ENCODE measurements at places on chromosomes 2 and 18.
A peak's percentile ranks its signal among the peaks of the same experiment; 100 is the strongest.

DNA sequence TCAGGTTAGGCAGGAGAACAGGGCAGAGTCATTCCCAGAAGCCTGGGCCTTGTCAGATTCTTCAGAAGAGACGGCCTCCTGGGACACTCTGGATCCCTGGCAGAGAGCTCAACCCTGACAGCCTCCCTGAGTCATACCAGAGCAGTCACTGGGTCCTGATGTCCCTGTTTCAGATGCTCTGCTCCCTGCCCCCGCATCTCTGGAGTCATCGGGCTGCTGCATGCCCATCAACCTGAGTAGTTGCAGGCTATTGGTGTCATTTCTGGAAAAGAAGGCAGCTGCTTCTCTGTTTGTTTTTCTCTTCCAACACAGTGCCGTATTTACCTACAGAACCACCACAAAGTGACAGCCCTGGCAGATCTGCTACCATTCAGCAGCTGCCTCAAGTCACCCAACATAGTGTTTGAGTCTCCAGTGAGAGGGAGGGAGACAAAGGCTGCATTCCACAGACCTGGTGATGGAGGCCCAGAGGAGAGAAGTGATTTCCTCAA lies 145.1 kb downstream of the B3GNT2 start:
- H3K27ac ChIP-seq = no peak overlapping the region
- H3K4me3 ChIP-seq = no peak overlapping the region
- peaks cover 6% of the 10 kb centered on the region for H3K4me1 ChIP-seq
- peak; percentile 32 for DNase-seq

DNA sequence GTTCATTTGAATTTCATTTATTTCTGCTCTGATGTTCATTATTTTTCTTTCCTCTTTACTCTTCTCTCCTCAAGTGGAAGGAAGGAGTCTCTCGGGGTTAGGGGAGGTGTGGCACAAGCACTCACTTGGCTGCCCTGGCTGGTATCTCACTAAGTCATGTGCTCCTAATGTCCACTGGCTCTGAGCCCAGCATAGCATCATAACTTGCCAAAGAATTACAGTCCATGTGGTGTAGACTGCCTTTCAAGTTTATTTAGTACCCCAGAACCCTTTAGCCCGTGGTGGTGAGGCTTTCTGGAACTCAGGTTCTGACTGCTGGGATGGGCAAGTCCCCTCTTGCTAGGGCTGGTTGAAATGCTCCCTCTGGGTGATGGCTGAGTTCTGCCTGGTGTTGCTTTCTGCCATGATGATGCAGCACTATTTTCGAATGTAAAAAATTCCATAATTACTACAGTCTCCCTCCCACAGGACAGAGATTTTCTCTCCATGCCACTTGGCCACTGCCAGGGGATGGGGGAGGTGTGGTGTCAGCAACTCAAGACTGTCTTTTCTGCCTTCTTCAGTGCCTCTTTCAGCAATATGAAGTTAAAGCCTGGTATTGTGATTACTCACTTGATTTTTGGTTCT lies 22.2 kb downstream of the SPAG16 start:
- peaks cover 22% of the 10 kb centered on the region for H3K36me3 ChIP-seq
- no peaks in the 10 kb centered on the region for H3K27me3 ChIP-seq
- H3K27ac ChIP-seq = no peak overlapping the region
- no peaks in the 10 kb centered on the region for H3K4me1 ChIP-seq
- DNase-seq = no peak

DNA sequence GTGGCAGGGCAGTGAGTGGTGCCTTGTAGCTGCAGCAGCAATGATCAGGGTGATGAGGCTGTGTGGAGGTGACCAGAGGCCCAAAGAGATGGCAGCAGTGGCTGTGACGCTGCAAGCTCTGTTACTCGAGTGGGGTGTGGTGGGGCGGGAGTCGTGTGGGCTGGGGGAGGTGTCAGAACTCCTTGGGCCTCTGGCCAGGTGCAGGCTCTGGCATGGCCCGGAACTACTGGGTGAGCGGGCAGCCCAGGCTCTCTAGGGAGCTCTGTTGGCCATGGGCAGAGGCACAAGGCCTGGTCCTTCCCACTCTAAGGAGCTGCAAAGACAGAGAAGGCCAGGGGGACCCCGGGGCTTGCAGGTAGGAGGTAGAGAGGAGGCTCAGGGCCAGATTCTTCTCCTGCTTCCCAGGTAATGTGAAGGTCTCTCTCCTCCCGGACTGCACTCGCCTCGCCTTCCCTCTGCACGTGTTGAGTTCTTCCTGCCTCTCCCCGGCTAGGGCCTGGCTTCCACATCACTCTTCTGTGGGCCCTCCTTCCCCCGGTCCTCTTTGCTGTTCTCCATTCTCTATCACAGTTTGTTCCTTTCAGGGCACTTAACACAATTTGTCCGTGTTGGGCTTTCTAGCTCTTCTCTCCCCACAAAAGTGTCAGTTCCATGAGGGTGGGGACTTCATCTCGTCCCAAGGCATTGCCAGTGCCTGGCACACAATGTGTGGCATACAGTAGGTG lies 114.8 kb downstream of the MCFD2 start:
- peaks cover 10% of the 10 kb centered on the region for H3K4me1 ChIP-seq
- H3K27me3 ChIP-seq = peaks cover 7% of the 10 kb centered on the region
- no peaks in the 10 kb centered on the region for H3K36me3 ChIP-seq

DNA sequence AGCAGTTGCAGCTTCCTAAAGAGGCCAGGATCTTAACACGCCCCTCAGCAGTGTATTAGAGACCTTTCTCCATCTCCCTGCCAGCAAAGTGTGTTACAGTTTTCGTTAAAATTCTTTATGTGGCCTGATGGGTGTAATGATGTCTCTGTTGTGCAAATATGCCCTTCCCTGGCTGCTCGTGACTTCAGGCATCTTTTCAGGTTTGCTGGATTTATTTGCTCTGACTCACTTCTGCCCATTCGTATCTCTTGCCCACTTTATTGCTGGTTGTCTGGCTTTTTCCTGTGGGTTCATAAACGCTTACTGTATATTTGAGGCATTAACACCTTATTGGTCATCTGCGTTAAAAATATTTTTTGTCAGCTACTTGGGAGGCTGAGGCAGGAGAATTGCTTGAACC lies 134.5 kb downstream of the ASB1 start:
- no peak overlapping the region for H3K4me3 ChIP-seq
- H3K27me3 ChIP-seq = no peaks in the 10 kb centered on the region
- no peak overlapping the region for H3K27ac ChIP-seq
- H3K36me3 ChIP-seq = no peaks in the 10 kb centered on the region
- no peaks in the 10 kb centered on the region for H3K4me1 ChIP-seq

DNA sequence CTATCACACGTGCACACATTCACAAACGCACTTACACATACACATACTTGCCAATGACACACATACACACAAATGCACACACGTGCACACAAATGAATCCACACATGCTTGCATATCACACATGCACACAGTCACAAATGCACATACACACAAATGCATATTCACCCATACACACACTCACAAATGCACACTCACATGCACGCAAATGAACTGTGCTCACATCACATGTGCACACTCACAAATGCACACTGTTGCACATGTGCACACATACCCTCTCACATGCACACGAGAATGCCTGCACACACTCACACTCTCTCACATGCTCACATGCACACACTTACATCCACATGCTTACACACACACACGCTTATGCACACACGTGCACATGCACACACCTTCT lies 368.1 kb downstream of the EIPR1 start:
- H3K27me3 ChIP-seq = peaks cover 2% of the 10 kb centered on the region
- H3K36me3 ChIP-seq = peaks cover 16% of the 10 kb centered on the region
- DNase-seq = no peak

DNA sequence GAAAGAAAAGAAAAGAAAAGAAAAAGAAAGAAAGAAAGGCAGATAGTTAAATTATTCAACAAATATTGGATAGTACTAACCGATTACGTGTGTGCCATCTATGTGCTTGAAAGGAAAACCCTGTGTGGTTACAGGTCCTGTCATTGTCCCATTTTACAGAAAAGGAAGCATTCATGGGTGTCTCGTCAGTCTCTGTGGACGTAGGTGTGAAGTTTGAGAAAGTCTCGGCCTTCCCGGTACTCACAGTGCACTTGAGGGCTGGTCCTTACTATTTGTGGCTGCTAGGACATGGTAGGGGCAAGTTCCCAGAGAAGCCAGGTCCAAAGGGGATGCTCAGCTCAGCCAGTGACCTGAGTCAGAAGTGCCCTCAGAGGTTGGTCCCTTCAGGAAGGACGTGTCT lies 19.3 kb downstream of the SH3YL1 start:
- no peak overlapping the region for H3K27ac ChIP-seq
- H3K27me3 ChIP-seq = peaks cover 2% of the 10 kb centered on the region
- H3K36me3 ChIP-seq = peaks cover 12% of the 10 kb centered on the region
- no peak overlapping the region for H3K4me3 ChIP-seq

- H3K4me3 ChIP-seq = no peak overlapping the region
- H3K36me3 ChIP-seq = no peaks in the 10 kb centered on the region
- DNase-seq = peak; percentile 35
Measured at GRCh38 chr2:216934151-216934550, 74.3 kb upstream of the TNP1 start.

GRCh38 chr2:165015052-165015642 lies 59.8 kb upstream of the SLC38A11 start:
- peaks cover 4% of the 10 kb centered on the region for H3K4me1 ChIP-seq
- H3K27ac ChIP-seq = no peak overlapping the region
- no peaks in the 10 kb centered on the region for H3K36me3 ChIP-seq
- H3K27me3 ChIP-seq = peaks cover 1% of the 10 kb centered on the region
- H3K4me3 ChIP-seq = no peak overlapping the region

- DNase-seq = no peak
- no peak overlapping the region for H3K4me3 ChIP-seq
- H3K27me3 ChIP-seq = peaks cover 5% of the 10 kb centered on the region
- peaks cover 31% of the 10 kb centered on the region for H3K4me1 ChIP-seq
- peak overlapping the region; percentile 75 for H3K27ac ChIP-seq
- H3K36me3 ChIP-seq = no peaks in the 10 kb centered on the region
Measured at GRCh38 chr2:214575030-214575429, 164.2 kb downstream of the VWC2L start.

GRCh38 chr2:152682663-152683062 lies 34.6 kb downstream of the PRPF40A start:
- DNase-seq = no peak
- no peaks in the 10 kb centered on the region for H3K4me1 ChIP-seq

- no peak overlapping the region for H3K4me3 ChIP-seq
- H3K27ac ChIP-seq = no peak overlapping the region
- no peak for DNase-seq
- peaks cover 2% of the 10 kb centered on the region for H3K27me3 ChIP-seq
Measured at GRCh38 chr2:190625691-190626090, 23.2 kb upstream of the NAB1 start.

DNA sequence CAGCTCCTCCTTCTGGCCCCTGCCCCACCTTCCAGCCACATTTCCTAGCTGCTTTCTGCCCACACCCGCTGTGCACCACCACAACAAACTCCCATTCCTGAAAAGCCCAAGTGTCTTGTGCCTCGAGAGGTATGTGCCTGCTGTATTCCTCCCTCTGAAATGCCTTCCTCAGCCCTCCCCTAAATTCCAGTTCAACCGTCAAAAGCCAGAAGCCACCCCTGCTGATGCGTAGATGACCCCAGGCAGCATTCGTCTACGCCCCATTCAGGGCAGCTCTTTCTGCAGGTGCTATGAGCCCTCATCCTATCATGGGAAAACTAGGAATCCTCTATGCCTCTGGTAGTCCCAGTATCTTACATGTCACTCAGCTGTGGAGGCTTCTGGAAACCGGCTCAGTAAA lies 71.7 kb downstream of the DNMT3A start:
- H3K27me3 ChIP-seq = peaks cover 3% of the 10 kb centered on the region
- DNase-seq = no peak
- H3K4me3 ChIP-seq = no peak overlapping the region
- H3K27ac ChIP-seq = no peak overlapping the region
- H3K4me1 ChIP-seq = peaks cover 1% of the 10 kb centered on the region

- no peak overlapping the region for H3K4me3 ChIP-seq
- H3K27me3 ChIP-seq = peaks cover 4% of the 10 kb centered on the region
- H3K36me3 ChIP-seq = no peaks in the 10 kb centered on the region
- H3K4me1 ChIP-seq = peaks cover 19% of the 10 kb centered on the region
- no peak overlapping the region for H3K27ac ChIP-seq
Measured at GRCh38 chr2:216932113-216932862, 72.4 kb upstream of the TNP1 start.

DNA sequence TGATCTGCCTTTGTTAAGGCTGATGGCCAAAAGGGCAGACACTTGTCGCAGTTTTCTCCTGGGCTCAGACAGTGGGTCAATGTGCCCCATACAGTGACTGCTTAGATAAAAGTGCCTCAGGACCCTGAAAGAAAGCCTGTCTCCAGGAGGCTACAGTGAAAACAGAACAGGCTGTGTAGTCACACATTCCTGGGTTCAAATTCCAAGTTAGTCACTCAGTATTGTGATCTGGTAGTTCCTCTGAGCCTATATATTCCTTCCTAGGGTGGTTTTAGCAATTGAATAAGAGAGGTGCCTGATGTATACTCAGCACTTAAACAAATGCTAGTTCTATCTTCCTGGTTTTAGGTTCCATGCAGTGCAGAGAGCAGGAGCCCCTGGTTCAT lies 54.4 kb downstream of the RPL37A start:
- H3K27me3 ChIP-seq = no peaks in the 10 kb centered on the region
- no peak for DNase-seq
- H3K36me3 ChIP-seq = no peaks in the 10 kb centered on the region
- no peak overlapping the region for H3K27ac ChIP-seq

- no peak for DNase-seq
- H3K4me3 ChIP-seq = peak overlapping the region; percentile 17
- H3K4me1 ChIP-seq = peaks cover 13% of the 10 kb centered on the region
- peak overlapping the region; percentile 67 for H3K27ac ChIP-seq
Measured at GRCh38 chr2:177629357-177630024, 236.9 kb downstream of the AGPS start.

DNA sequence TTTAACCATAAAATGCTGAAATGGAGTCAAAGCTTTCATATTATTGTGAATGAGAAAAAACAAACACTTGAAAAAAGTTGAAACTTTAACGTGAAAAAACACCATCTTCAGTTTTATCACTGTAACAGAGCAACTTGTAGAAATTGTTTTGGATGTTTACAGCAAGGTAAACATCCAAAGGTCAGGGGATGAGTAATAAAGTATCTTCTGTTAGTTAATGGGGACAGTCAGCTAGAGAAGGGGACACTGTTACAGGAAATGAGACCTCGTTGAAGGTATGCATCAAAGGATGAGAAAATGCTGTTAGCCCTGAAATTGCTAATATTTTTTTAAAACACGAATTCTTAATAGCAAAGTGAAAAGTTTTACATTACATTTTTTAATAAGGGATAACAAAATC lies 2.9 kb downstream of the RHBDD1 start:
- H3K36me3 ChIP-seq = no peaks in the 10 kb centered on the region
- no peak overlapping the region for H3K27ac ChIP-seq
- H3K27me3 ChIP-seq = no peaks in the 10 kb centered on the region
- no peak for DNase-seq

GRCh38 chr2:172239944-172240590 lies 137.4 kb upstream of the DLX2 start:
- H3K36me3 ChIP-seq = no peaks in the 10 kb centered on the region
- H3K27me3 ChIP-seq = peaks cover 7% of the 10 kb centered on the region
- H3K4me3 ChIP-seq = no peak overlapping the region
